ENCODE measurements at places on chromosomes 1 and 21. TPM values are rescaled to one million over a fixed set of nuclear protein-coding genes. Genes with fewer than 3 reads are reported as not detected.

Gene OLFM3
- total RNA-seq: not detected

Gene TDRKH
- 3.6 TPM for total RNA-seq

Gene PLPPR5
- total RNA-seq: not detected

Gene PLA2G2F
- total RNA-seq: not detected

DNA sequence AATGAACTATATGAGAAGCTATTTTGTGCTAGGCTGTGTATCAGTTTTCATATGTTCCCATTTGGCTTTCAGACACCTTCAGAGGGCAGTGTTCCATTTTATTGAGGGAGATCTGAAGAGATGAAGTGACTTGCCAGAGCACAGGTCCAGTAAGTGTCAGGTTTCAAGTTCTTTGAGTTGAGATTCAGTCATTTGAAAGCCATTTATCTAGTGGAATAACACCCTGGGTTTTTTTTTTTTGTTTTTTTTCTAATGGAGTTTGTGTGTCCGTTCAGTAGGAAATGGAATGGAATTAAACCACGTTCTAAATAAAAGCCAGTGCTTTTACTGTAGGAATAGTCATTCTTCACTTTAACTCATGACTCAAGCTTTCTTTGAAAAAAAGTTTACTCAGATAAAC is 652.9 kb upstream of the USP24 start:
- no peaks in the 10 kb centered on the region for H3K36me3 ChIP-seq
- H3K27ac ChIP-seq: no peak overlapping the region
- H3K4me1 ChIP-seq: peaks cover 8% of the 10 kb centered on the region

- no peak for DNase-seq
- H3K27me3 ChIP-seq: no peaks in the 10 kb centered on the region
- H3K36me3 ChIP-seq: peaks cover 11% of the 10 kb centered on the region
- H3K4me1 ChIP-seq: peaks cover 47% of the 10 kb centered on the region
- H3K27ac ChIP-seq: peak overlapping the region; percentile 99
- peak overlapping the region; percentile 98 for H3K4me3 ChIP-seq
These were observed 1.2 kb downstream of the BTF3L4 start for GRCh38 chr1:52057255-52057654.

DNA sequence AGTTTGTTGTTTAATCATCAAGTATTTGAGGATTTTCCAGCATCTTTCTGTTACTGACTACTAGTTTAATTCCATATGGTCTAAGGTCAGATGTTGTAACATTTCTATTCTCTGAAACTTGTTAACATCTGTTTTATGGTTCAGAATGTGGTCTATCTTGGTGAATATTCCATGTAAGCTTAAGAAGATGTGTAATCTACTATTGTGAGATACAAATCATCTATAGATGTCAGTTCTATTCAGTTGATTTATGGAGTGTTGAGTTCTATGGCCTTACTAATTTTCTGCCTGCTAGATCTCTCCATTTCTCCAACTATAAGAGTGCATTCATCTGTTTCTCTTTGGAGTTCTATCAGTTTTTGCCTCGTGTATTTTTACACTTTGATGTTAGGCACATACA is 31.5 kb downstream of the WARS2 start:
- H3K4me3 ChIP-seq: no peak overlapping the region
- H3K4me1 ChIP-seq: no peaks in the 10 kb centered on the region
- no peaks in the 10 kb centered on the region for H3K27me3 ChIP-seq
- H3K27ac ChIP-seq: no peak overlapping the region

DNA sequence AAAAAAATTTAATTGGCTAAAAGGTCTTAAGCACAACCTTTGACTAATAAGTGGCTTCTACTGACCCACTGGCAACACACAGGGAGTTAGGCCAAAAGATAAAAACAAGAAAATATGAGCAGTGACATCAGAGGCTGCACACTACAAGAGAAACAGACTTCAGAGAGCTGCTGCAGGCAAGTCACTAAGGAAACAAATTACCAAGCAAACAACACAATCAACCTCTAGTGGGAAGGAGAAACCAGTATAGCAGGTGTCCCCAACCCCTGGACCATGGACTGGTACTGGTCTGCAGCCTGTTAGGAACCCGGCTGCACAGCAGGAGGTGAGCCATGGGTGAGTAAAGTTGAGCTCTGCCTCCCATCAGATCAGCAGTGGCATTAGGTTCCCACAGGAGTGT is 20.8 kb upstream of the ENSA start:
- no peaks in the 10 kb centered on the region for H3K27me3 ChIP-seq
- no peaks in the 10 kb centered on the region for H3K4me1 ChIP-seq
- H3K36me3 ChIP-seq: peaks cover 38% of the 10 kb centered on the region
- no peak for DNase-seq
- no peak overlapping the region for H3K4me3 ChIP-seq
- no peak overlapping the region for H3K27ac ChIP-seq

GRCh38 chr1:164452549-164452948 is 106.4 kb upstream of the PBX1 start:
- H3K4me3 ChIP-seq: no peak overlapping the region
- no peak overlapping the region for H3K27ac ChIP-seq

DNA sequence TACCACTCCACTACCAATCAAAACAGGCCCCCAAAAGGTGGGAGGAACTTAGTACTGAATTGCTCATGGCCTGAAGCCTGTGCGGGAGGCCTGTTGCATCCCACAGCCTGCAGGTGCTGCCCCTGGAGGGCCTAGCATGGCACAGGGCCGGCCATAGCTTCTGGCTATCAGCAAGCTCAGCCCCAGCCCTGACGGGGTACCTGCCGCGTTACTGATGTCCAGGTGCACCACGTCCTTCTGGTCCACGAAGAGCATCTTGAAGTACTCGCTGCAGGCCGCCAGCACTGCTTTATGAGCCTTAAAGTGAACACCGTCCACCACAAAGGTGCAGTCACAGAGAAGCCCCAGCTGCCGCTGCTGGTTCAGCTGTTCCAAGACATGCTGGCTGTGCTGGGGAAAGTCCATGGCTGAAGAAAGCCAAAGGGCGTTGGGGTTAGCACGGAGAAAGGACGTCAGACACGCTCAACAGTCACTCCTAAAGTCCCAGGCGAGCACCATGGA is 27.8 kb downstream of the ZBTB17 start:
- peaks cover 54% of the 10 kb centered on the region for H3K4me1 ChIP-seq
- H3K4me3 ChIP-seq: no peak overlapping the region
- peak overlapping the region; percentile 97 for H3K27ac ChIP-seq
- H3K27me3 ChIP-seq: no peaks in the 10 kb centered on the region

GRCh38 chr21:33540711-33541104 is 1.2 kb downstream of the GART start:
- peak overlapping the region; percentile 100 for H3K27ac ChIP-seq
- peak overlapping the region; percentile 65 for H3K4me3 ChIP-seq
- no peak for DNase-seq
- peaks cover 33% of the 10 kb centered on the region for H3K4me1 ChIP-seq
- H3K36me3 ChIP-seq: peaks cover 13% of the 10 kb centered on the region

- no peak for DNase-seq
- peaks cover 43% of the 10 kb centered on the region for H3K4me1 ChIP-seq
- no peaks in the 10 kb centered on the region for H3K36me3 ChIP-seq
- peak overlapping the region; percentile 40 for H3K27ac ChIP-seq
- H3K27me3 ChIP-seq: no peaks in the 10 kb centered on the region
These were observed 27.8 kb downstream of the DDAH1 start for GRCh38 chr1:85437139-85437538.

DNA sequence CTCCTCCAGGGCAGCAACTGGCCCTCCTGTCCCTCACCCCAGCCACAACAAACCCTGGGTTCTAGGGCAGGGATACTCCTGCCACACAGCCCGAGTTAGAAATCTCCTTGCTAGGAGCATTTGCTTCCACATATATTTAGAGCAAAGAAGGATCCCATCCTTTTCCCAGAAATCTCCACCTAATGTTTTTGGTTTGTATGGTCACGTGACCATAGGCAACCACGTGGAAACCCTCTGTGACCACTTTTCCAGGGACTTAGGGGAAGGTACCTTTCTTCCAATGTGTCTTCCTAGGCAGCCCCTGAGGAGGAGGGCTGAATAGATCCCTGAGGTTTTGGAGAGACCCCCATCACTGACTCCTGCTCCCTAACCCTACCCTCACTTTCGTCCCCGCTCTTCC is 25.5 kb downstream of the VANGL2 start:
- peaks cover 15% of the 10 kb centered on the region for H3K4me1 ChIP-seq
- no peak overlapping the region for H3K4me3 ChIP-seq
- DNase-seq: no peak
- H3K27ac ChIP-seq: no peak overlapping the region

GRCh38 chr21:39851002-39851618 is 16.1 kb upstream of the PCP4 start:
- no peaks in the 10 kb centered on the region for H3K4me1 ChIP-seq
- no peaks in the 10 kb centered on the region for H3K36me3 ChIP-seq
- DNase-seq: no peak
- no peak overlapping the region for H3K4me3 ChIP-seq
- H3K27me3 ChIP-seq: no peaks in the 10 kb centered on the region

- no peak for DNase-seq
- peaks cover 5% of the 10 kb centered on the region for H3K36me3 ChIP-seq
- H3K27ac ChIP-seq: peak overlapping the region; percentile 99
- H3K4me3 ChIP-seq: peak overlapping the region; percentile 94
These were observed 1.4 kb downstream of the PI4KB start for GRCh38 chr1:151325646-151326429.

- H3K4me1 ChIP-seq: peaks cover 6% of the 10 kb centered on the region
- no peaks in the 10 kb centered on the region for H3K36me3 ChIP-seq
- H3K27me3 ChIP-seq: peaks cover 35% of the 10 kb centered on the region
- H3K27ac ChIP-seq: no peak overlapping the region
- H3K4me3 ChIP-seq: no peak overlapping the region
- DNase-seq: no peak
These were observed 31.9 kb downstream of the KCNC4 start for GRCh38 chr1:110242062-110242461.

- no peak overlapping the region for H3K4me3 ChIP-seq
- no peaks in the 10 kb centered on the region for H3K27me3 ChIP-seq
- H3K4me1 ChIP-seq: peaks cover 27% of the 10 kb centered on the region
- no peak overlapping the region for H3K27ac ChIP-seq
- no peak for DNase-seq
These were observed 62.3 kb upstream of the SLC25A33 start for GRCh38 chr1:9476790-9477463.

All from osteocyte (in vitro differentiated cells).